ENCODE measurements at places on chromosomes 5 and 9. TPM values are rescaled to one million over a fixed set of nuclear protein-coding genes. Genes with fewer than 3 reads are reported as not detected.

- peak; percentile 20 for DNase-seq
- peak overlapping the region; percentile 67 for H3K4me3 ChIP-seq
- H3K36me3 ChIP-seq, result no peaks in the 10 kb centered on the region
Observed at GRCh38 chr9:78296201-78296892, 578 bp upstream of the PSAT1 start.

Gene IGIP
- total RNA-seq, result 10.0 TPM

GRCh38 chr9:90095682-90096081 lies 490.9 kb downstream of the GADD45G start:
- no peaks in the 10 kb centered on the region for H3K36me3 ChIP-seq
- peaks cover 6% of the 10 kb centered on the region for H3K27me3 ChIP-seq
- no peaks in the 10 kb centered on the region for H3K4me1 ChIP-seq
- no peak overlapping the region for H3K27ac ChIP-seq
- no peak overlapping the region for H3K4me3 ChIP-seq

Gene PPIC
- not detected for total RNA-seq

DNA sequence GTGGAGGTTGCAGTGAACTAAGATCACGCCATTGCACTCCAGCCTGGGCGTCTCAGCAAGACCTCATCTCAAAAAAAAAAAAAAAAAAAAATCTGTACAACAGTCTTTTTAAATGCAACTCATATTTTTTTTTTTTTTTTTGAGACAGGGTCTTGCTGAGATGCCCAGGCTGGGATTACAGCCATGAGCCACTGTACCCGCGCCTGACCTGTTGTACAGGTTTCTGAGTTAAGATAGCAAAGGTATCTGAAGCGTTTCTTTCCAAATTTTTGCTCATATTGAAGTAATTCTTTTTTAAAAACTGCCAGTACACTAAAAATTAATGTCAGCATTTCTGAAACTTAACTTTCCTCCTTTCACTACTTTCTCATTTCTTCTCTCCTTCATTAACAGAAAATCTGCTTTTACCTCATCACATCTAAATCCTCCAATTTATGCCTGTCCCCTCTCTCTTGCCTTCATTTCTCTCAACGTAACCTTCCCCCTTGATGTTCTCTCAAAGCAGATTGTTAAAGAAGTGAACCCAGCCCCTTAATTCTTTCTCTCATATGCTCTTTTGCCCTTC lies 3.3 kb upstream of the SNX24 start:
- no peak overlapping the region for H3K27ac ChIP-seq
- H3K4me3 ChIP-seq, result no peak overlapping the region
- no peak for DNase-seq
- H3K36me3 ChIP-seq, result no peaks in the 10 kb centered on the region

DNA sequence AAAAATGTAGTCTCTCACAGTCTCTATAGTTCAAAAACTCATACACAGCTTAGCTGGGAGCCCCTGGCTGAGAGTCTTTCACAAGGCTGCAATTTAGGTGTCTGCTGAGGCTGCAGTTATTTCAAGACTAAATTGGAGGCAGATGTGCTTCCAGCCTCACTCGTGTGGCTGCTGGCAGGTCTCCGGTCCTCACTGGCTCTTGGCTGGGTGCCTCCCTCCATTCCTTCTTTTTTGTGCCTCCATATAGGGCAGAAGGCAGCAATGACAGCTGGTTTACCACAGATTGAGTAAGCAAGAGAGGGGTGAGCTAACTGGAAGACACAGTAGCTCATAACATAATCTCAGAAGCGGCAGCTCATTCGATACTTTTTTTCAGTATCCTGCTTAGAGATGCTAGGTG lies 2167.7 kb upstream of the WWC1 start:
- H3K27me3 ChIP-seq, result no peaks in the 10 kb centered on the region
- H3K36me3 ChIP-seq, result no peaks in the 10 kb centered on the region
- DNase-seq, result no peak

Gene MAMDC2
- not detected for total RNA-seq

Gene TRAF1
- 12.2 TPM for total RNA-seq

Gene DHX29
- 17.9 TPM for total RNA-seq

DNA sequence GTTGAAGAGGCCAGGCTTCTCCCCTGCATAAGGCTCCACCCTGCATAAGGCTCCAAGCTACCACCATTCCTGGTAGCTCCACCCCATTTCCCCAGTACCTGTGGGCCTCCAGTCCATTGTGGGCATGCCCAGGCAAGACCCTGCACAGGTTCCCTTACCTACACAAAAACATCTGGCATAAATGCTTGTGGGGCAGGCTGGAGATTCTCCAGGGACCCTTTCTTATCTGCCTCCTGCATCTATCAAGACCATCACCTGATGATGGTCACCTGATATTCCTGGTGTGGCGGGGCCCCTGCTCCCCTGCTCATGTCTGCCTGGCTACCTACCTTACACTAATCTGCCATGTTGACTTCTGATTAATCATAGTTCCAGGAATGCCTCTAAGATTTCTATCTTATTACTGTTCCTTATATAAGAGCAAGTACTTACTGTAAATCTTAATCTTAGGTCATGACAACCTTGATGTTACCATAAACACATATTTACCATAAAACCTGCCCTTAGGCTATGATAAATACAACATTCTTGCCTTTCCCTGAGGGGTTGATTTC lies 41.0 kb downstream of the FGD3 start:
- H3K4me1 ChIP-seq, result peaks cover 17% of the 10 kb centered on the region
- H3K27ac ChIP-seq, result no peak overlapping the region
- peaks cover 58% of the 10 kb centered on the region for H3K36me3 ChIP-seq
- H3K27me3 ChIP-seq, result no peaks in the 10 kb centered on the region
- no peak overlapping the region for H3K4me3 ChIP-seq

DNA sequence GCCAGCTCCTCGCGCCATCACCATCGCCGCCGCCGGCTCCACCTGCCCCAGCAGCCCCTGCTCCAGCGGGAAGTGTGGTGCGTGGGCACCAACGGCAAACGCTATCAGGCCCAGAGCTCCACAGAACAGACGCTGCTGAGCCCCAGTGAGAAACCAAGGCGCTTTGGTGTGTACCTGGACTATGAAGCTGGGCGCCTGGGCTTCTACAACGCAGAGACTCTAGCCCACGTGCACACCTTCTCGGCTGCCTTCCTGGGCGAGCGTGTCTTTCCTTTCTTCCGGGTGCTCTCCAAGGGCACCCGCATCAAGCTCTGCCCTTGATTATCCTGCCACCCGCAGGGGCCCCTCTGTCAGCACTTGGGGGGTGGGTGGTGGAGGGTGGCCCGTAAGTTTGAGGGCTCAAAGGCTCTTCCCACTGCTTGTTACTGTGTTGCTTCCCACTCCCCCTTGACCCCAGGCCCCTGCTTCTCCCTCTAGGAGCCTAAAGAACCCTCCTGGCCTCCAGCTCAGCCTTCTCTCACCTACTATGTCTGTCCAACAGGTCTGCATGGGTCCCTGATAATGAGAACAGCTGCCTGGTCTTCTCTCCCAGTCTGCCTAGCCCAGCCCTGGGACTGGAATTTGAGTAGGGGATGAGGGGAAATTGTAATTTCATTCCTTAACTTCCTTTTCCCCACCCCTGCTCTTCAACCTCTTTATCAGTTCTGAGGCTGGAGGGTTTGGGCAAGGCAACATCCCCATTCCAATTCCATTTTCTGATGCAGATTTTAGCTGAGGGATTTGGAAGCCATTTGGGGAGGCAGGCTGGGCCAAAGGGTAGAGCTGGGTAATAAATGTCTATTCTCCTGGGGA lies 9.0 kb downstream of the RACK1 start:
- no peak overlapping the region for H3K27ac ChIP-seq
- no peaks in the 10 kb centered on the region for H3K27me3 ChIP-seq
- H3K4me3 ChIP-seq, result no peak overlapping the region
- peaks cover 11% of the 10 kb centered on the region for H3K36me3 ChIP-seq
- H3K4me1 ChIP-seq, result no peaks in the 10 kb centered on the region

Gene WWC1
- total RNA-seq, result 2.0 TPM

GRCh38 chr5:31692561-31693221 lies 53.8 kb downstream of the PDZD2 start:
- H3K4me1 ChIP-seq, result no peaks in the 10 kb centered on the region
- DNase-seq, result no peak
- no peaks in the 10 kb centered on the region for H3K27me3 ChIP-seq
- no peak overlapping the region for H3K27ac ChIP-seq
- no peak overlapping the region for H3K4me3 ChIP-seq

Data from B cell (primary cell).